Bladder microvascular endothelial cell (primary cell): ENCODE measurements at places on chromosomes 13 and 19. TPM values are rescaled to one million over a fixed set of nuclear protein-coding genes. Genes with fewer than 3 reads are reported as not detected.

Gene FXYD7
- total RNA-seq, result not detected in 2 replicates

Gene SMAD9
- 2.3 and 9.6 TPM in 2 replicates for total RNA-seq

Gene CLPTM1
- 30.1 and 60.6 TPM in 2 replicates for total RNA-seq

Gene GRIN3B
- 0.50 and 0.97 TPM in 2 replicates for total RNA-seq

Gene CCDC194
- total RNA-seq, result not detected in 2 replicates

Gene EIF3K
- 185 and 279 TPM in 2 replicates for total RNA-seq

Gene ACP7
- 0.06 TPM in 1 of 2 replicates, not detected in the other for total RNA-seq

Gene GRK1
- total RNA-seq, result 0.44 TPM in 1 of 2 replicates, not detected in the other
